Stimulated activated CD8-positive, alpha-beta memory T cell treated with anti-CD3 and anti-CD28 coated beads, Interleukin-2, amount 100 ng/mL, for 1 hour (primary cell): ENCODE measurements at places on chromosomes 7 and 10.
A peak's percentile ranks its signal among the peaks of the same experiment; 100 is the strongest.

DNA sequence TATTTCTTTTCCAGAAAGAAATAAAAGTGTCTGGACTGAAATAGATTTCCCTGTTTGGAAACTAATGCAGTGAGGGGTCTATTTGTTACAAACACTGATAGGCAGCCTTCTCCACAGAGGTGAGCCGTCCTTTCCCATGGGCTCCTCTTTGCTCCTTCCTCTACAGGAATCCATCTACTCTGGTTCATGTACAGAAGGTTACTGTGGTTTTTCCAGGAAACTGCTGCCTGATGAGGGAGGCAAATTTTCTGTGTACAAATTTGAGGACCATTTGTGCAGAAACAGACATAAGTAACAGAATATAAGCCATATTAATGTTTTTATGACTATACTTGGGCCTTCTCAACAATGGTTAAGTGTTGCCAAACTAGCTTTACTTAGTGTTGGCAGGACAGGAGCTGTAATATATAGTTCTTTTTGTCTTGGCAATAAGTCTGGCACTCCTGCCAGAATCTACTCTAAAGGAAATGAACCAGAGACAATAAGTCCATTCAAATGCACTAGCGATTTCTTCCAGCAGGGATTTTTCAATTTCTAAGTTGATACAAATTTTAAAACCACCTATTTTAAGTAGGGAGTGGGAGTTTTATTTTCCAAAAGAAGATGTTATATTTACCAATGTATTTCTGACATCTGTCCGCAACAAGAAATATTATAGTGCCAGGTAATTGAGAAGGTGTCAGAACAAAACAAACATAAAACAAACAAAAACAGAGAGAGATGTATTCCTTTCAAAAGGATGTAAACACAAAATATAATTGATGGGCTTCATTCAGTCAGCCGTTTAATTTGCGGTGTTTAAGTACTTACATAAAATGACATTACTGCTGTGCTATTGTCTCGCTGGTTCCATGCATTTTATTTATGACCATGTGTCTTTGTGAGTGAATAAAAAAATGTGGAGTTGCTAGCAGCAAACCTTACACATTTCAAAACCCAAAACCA lies 91.0 kb upstream of the NFE2L3 start:
- DNase-seq = no peak

DNA sequence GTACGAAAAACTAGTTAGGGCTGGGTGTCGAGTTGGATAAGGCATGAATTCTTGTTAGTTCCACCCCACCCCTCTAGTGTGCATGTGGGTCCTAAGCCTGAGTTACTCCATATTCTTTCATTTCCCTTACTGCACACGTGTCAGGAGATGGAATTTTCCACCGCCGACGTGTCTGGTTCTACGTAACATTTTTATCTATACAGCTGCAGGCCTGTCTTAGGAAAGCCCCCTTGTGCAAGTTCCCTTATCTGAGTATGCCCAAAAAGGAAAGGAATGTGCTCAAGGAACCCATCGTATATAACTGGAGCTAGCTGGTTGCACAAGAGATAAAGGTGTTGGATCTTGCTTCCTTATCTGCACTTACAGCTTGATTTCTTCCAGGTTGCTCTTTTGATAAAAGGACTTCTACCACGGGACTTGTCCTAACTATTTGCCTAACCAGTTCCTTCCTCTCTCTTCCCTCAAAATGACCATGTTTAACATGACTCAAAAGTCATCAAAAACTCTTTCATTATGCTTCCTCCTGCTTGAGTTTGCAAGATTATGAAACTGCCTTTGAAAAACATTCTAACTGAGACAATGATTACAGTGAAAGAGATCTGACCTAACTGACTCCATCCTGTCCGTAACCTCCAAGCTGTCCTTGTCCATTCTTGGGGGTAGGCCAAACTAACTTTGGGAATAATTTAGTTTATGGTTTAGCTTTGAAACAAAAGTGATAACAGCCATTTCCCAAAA lies 181.4 kb downstream of the AKR1D1 start:
- DNase-seq = no peak

- DNase-seq = peak; percentile 44
Observed at GRCh38 chr7:92836489-92836999, at the start of gene CDK6. Gene CDK6, minus strand, starts transcription at chr7:92836573. Its CDS starts 3,250 bp downstream, at chr7:92833323.

DNA sequence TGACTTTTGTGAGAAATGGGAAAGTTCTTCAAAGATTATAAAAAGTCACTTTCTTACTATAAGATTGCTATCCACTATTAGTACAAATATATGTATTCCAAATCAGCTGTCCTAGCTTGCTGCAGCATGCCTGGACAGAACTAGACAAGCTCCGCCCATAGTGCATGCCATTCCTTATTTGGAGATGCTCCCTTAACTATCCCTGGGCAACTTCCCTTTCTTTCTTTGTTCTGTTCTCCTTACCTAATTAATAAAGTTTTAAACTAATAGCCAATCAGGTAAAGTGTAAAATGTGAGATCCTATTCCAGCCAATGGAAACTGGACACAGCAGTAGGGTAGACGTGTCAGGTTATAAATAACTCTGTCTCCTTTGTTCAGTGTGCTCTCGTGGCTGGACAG lies 281.9 kb downstream of the CAMK1D start:
- no peak for DNase-seq

DNA sequence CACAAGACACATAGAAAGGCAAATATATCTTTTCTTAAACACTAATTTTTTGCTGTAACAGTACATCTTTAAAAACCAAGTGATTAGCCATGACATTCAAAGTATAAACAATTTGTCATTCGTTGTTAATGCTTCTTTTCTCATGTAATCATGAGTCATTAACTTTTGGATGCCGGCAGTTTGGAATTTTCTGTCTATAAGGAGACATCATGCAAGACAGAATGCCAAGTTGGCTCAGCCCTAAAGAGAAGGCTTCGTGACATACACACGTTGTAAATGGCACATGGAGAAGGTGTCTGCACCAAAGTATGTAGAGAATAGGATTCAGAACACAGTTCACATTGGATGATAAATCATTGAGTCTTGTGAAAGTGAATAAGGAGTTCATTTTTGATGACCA lies 35.9 kb downstream of the CCDC3 start:
- no peak for DNase-seq

DNA sequence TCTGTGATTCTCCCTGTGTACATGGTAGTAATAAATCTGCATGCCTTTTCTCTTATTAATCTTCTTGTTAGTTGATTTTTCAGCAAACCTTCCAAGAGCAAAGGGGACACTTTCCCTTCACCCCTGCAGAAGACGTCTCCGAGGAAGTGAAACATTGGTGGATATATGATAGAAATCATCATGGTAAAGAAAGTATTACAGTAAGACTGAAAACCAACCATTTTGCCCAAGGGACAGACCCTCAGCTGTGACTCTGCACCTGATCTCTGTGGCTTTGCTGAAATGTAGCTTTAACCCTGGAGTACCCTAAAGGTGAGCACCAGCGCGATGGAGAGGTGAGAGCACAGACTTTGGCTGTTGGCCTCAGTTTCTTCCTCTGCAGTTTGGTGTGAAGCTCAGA lies 32.8 kb upstream of the MYO3A start:
- no peak for DNase-seq

GRCh38 chr7:25859412-25860274 lies 292.4 kb upstream of the NFE2L3 start:
- DNase-seq = no peak

DNA sequence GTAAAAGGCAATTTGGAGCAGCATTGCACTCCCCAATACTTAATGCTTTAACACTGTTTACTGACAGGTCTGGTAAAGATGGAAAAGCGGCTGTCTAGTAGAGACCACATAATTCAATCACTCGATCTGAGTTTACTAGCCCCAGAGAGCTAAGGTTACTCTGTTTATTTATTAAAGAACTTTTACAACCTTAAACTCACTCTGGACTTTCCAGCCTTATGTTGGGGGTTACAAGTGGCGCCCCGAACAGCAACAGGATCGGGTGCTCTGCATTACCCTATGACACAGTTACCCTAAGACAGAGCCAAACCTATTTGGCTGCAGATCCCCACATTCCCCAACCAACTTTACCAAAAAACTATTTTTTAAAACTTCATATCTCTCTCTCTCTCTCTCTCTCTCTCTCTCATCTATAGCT lies 43.9 kb downstream of the MRPS24 start:
- DNase-seq = no peak

GRCh38 chr10:63008491-63008890 lies 124.6 kb upstream of the NRBF2 start:
- DNase-seq = no peak

DNA sequence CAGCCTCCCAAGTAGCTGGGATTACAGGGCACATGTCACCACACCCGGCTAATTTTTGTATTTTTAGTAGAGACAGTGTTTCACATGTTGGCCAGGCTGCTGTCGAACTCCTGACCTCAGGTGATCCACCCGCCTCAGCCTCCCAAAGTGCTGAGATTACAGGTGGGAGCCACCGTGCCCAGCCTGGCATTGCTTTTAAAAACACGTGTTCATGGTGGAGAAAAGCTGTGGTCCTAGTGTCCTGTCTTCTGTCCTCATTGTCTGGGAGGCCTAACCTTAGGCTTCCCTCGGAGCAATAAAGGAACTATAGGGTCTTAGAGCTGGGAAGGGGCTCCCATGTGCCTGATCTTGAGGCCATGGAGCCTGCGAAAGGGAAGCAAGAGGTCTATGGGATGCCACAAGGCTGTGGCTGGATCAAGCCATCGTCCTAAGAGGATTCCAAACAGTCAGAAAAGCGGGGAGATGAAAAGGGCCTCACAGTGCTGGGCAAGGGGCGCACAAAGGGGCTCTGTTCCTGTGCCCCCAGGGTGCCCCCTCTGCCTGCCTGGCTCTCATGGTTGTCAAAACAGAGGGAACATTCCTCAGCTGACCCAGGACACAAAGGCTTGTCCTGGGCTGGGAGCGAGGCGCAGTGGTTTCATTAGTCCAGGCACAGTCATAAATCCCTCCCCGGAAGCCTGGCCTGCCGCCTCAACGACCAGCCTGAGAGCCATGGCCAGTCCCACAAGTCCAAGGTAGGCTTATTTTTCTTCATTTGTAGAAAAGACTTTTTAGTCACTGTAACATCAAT lies 106.6 kb upstream of the TNS3 start:
- DNase-seq = no peak

- no peak for DNase-seq
Observed at GRCh38 chr7:69963393-69963792, 365.1 kb downstream of the AUTS2 start.

DNA sequence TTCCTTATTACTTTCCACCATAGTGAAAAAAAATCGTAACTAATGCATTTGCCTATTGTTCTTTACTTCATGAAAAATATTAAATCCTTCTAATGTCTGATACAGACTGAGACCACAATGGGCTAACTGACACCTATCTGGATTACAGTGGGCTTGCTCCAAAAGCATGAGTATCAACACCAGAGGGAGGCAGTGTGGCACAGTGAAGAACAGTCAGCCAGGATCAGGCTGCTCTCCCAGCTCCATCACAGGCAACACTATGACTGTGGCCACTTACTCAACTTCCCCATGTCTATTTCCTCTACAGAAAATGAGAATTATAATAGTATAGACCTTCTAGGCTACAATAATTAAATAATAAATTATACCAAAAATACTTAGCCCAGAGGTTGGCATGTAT lies 97.2 kb downstream of the SLC25A13 start:
- no peak for DNase-seq

DNA sequence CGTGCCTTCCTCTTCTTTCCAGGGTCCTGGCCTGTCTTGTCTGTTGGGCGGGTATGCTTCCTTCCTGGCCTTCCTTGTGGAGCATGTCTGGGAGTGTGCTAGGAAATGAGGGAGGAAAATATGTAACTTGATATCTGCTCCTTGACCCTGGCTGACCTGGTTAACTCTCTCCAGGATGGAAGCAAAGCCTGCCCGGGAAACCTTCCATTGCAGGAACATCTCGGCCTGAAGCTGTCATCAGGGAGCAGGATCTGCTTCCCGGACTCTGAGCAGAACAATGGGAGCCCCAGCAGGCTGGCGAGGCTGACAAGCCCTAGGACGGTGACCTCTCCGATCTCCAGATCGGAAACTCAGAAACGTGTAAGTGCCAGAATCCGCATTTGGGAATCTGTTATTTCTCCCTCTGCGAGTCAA lies 340.3 kb downstream of the FRMD4A start:
- no peak for DNase-seq

GRCh38 chr10:126420567-126421300 lies 32.5 kb upstream of the ADAM12 start:
- DNase-seq = no peak

GRCh38 chr10:62377966-62378365 lies 3.8 kb downstream of the ZNF365 start:
- no peak for DNase-seq

GRCh38 chr10:112724404-112724991 lies 225.5 kb upstream of the TCF7L2 start:
- DNase-seq = no peak

DNA sequence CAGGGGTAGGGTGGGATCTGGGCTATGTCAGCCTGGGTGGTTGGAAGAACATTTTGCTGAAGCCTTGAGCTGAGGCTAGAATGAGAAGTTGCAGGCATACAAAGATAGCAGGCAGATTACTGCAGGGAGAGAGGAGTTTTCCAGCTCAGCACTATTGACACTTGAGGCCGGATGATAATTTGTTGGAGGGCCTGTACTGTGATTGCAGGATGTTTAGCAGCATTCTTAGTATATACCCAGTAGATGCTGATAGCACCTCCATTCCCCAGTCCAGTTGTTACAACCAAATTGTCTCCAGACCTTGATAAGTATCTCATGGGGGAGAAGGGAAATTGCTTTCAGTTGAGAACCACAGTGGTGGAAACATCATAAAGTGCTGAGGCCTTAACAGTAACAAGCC lies 158.6 kb upstream of the CHRM2 start:
- DNase-seq = no peak

GRCh38 chr7:102393467-102393866 lies 2.7 kb upstream of the PRKRIP1 start:
- DNase-seq = no peak

GRCh38 chr7:36051501-36051900 lies 101.6 kb upstream of the EEPD1 start:
- no peak for DNase-seq

GRCh38 chr7:2732959-2733584 lies 45.1 kb downstream of the AMZ1 start:
- no peak for DNase-seq

GRCh38 chr7:1708596-1709251 lies 38.6 kb downstream of the ELFN1 start:
- no peak for DNase-seq

- no peak for DNase-seq
Observed at GRCh38 chr7:22821702-22822485, 755 bp downstream of the TOMM7 start.

DNA sequence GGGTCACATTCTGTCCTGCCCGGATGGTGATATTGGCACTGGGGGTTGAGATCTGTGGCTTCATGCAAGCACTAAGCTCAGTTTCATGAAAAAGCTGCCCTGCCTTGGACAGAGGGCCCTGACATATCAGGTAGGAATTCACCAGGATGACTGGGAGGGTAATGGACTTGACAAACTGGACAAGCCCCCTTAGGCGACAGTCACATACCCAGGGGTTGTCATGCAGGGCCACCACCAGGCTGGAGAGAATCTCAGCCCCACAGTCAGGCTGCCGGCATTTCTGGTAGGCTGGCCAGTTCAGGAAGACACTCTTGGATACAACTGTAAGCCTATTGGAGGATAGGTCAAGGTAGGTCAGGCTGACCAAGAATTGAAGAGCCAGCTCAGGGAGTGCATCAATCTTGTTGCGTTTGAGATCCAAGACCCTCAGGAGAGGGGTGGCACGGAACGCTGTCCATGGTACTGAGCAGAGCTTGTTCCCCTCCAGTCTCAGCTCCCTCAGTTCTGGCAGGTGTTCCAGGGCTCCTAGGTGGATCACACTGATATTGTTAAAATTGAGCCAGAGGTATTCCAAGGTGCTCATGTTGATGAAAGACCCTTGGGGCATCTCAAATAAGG lies 824 bp downstream of the LRIT2 start:
- DNase-seq = no peak
